ENCODE measurements at places on chromosomes 7 and 10.

GRCh38 chr7:151173386-151174245, 6.1 kb upstream of the GBX1 start:
- no peak for DNase-seq

- DNase-seq = no peak
Measured at GRCh38 chr10:70324339-70324861, 40.6 kb upstream of the NPFFR1 start.

- no peak for DNase-seq
Measured at GRCh38 chr10:58714409-58714808, 201.7 kb downstream of the BICC1 start.

- DNase-seq = no peak
Measured at GRCh38 chr7:20317413-20317812, 13.3 kb upstream of the ITGB8 start.

- peak; percentile 48 for DNase-seq
Measured at GRCh38 chr10:36515319-36515718, 610.1 kb upstream of the ANKRD30A start.

DNA sequence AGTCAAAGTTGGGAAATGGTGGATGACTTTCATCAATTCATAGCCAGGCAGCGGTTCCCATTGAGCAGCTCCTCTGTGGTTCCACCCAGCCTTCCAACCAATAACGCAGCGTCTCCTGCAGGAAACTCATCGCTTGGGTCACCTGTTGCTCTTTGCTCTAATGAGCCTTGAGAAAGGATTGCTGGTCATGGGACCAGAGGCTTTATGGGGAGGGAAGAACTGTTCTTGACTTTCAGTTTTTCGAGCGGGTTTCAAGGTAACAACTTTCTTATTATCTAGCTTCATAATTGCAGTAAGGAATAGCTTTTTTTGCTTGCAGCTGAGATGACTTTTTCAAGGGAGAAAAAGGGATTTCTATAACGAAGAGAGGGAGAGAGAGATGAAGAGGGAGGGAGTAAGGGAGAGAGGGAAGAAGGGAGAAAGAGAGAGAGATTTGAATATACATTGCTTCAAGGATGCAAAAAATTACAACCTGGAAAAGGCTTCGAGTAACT, 405 bp upstream of the ENTPD1 start:
- no peak for DNase-seq

- no peak for DNase-seq
Measured at GRCh38 chr10:91471602-91472001, 61.5 kb downstream of the HECTD2 start.

DNA sequence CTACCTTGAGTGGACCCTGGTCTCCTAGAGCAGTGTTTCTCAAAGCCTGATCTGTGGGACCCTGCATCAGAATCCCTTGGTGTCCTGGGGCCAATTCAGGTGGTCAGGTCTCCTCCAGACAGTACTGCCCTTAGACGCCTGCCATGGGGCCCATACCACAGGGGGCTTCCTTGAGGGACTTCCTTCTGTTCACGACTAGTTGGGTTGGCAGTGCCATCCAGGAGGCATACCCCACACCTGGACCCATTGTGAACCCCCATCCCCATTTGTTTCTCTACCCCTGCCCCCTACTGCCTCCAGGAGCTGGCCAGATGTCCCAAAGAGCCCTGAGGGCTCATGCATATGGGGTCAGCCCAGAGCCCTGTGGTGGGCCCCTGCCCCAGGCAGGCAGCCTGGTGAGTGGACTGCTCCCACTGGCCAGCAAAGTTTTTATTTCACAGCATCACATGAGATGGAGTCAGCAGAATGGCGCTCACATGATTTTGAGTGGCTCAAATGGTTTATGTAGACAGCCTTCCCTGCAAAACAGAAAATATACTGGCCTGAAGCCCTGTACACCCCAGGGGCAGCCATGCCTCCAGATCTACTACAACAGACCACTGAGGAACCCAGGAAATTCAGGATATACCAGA, 259.9 kb upstream of the ZMIZ1 start:
- no peak for DNase-seq

GRCh38 chr10:117408436-117409384, 33.5 kb upstream of the PDZD8 start:
- DNase-seq = no peak

- DNase-seq = no peak
Measured at GRCh38 chr7:7765422-7765821, 47.0 kb upstream of the RPA3 start.

DNA sequence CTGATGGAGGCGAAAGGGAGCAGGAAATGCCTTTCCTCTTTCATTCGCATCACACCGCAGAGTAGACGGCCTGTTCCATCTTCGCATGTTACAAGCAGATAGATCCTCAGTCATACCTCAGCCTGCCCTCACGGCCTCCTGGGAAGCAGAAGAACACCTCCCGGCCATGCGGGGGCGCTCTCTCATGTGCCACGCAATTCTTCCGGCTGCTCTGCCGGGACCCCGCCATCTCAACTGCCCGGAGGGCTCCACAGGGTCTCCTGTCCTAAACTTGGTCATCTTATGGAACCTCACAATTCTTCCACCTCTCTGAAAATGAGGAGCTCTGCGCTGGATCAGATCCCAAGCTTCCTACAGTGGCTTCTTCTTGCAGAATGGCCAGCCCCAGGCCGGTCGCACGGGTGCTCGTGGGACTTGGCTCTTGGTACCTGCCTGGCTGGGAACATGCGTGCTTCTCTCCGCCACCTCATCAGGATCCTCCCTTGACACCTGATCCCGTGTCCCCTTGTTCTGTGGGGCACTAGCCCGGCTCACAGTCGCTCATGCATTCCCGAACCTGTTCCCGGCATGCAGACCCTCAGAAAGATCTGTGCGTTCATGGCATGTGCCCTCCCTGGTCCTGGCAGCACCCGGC, 262.8 kb upstream of the SHH start:
- DNase-seq = no peak

GRCh38 chr10:112986544-112987190, 36.6 kb downstream of the TCF7L2 start:
- no peak for DNase-seq

DNA sequence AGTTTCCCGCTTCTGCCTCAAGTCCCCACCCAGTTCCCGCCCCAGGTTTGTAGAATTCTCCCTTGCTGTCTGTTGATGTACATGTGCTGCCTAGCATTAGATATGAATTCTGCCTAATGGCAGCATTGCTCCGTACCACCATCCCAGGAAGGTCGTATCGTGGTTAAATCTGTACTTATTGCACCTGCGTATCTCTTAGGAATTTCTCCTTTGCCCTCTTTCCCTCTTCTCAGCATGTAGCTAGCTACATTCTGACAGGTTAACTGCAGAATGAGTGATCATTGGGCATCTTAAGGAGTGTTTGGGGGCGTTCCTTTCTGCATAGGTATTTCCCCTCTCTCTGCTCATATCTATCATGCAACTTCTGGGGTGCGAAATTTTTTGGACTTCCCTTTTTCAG, 293.1 kb downstream of the GPR158 start:
- DNase-seq = no peak

DNA sequence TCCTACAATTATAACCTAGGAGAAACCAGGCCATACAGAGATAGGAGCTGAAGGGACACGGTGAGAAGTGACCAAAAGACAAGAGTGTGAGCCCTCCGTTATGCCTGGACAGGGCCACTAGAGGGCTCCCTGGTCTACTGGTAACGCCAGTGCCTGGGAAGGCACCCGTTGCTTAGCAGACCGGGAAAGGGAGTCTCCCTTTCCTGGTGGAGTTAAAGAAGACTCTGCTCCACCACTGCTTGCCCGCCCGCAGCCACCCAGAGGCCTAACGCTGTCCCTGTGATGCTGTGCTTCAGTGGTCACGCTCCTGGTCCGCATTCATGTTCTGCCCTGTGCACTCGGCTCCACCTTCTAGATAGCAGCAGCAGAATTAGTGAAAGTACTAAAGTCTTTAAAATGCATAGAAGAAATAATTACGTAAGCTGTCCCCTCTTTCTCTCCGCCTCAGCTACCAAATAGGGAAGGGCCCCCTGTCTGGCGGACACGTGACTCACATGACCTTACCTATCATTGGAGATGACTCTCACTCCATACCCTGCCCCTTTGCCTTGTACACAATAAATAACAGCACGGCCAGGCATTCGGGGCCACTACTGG, 34.8 kb downstream of the GRID2IP start:
- DNase-seq = peak; percentile 46

GRCh38 chr10:22468570-22469320, 123.4 kb downstream of the SPAG6 start:
- no peak for DNase-seq

GRCh38 chr7:139830782-139831501, 1.9 kb downstream of the TBXAS1 start:
- DNase-seq = no peak

GRCh38 chr7:13894377-13894776, 95.1 kb downstream of the ETV1 start:
- no peak for DNase-seq

GRCh38 chr7:89695241-89695640, 459.0 kb upstream of the STEAP1 start:
- DNase-seq = no peak

GRCh38 chr7:574661-575395, 55.2 kb upstream of the PDGFA start:
- peak; percentile 24 for DNase-seq

DNA sequence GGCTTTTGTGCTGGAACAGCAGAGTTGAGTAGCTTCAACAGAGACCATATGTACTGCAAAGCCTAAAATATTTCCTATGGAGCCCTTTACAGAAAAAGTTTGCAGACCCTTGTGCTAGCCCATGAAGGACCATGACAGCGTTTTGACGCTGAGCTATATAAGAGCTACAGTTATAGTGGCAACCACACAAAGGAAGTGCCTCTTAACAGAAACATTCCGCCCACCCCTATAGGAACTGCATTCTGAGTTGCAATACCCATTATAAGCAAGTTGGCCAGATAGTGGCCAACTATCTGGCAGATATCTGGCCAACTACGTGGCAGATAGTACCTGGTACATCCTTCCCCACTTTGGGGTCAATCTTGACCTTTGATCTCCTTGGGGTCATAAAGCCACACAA, 47.5 kb upstream of the DMBT1 start:
- no peak for DNase-seq

DNA sequence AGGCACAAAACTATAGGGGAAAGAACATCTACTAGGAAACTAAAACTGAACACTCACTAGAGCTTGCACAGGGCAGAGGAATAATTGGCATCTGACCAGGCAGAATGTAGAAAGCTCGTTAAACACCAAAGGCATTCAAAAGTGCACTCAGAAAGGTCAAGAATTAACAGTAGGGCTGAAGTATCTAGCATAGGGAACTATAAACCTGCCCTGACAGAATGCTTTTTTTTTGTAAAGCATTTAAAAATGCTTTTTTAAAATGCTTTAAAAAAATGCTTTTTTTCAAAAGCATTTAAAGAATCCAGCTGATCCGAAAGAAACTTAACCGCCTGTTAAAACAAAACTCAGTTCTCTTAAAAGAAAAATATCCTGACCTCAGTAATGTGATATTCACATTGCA, 74.6 kb upstream of the EGFR start:
- peak; percentile 17 for DNase-seq

DNA sequence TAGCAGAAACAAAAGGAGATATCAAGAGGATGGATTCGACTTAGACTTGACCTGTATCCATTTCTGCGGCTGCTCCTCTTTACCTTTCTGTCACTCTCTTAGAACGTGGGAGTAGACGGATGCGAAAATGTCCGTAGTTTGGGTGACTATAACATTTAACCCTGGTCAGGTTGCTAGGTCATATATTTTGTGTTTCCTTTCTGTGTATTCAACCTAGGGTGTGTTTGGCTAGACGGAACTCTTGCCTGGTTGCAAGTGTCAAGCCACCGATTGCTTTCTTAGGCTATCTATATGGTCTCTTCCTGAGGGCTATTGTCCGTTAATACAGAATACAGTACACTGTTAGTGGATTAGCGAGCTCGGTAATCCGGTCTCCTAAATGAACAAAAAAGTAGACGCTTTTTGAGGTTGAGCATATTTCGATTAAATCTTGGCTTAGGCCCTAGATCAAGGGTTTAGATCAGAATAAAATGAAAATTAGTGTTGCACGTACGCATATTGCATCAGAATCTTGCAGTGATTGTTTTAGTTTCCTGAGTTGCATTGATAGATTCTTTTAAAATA, 1.2 kb downstream of the PTEN start:
- no peak for DNase-seq

GRCh38 chr10:30413996-30414576, 19.9 kb upstream of the MAP3K8 start:
- no peak for DNase-seq

Data from skeletal muscle cell (primary cell).